Right kidney (tissue), 9 donors: ENCODE measurements at places on chromosomes 7 and 10.

DNA sequence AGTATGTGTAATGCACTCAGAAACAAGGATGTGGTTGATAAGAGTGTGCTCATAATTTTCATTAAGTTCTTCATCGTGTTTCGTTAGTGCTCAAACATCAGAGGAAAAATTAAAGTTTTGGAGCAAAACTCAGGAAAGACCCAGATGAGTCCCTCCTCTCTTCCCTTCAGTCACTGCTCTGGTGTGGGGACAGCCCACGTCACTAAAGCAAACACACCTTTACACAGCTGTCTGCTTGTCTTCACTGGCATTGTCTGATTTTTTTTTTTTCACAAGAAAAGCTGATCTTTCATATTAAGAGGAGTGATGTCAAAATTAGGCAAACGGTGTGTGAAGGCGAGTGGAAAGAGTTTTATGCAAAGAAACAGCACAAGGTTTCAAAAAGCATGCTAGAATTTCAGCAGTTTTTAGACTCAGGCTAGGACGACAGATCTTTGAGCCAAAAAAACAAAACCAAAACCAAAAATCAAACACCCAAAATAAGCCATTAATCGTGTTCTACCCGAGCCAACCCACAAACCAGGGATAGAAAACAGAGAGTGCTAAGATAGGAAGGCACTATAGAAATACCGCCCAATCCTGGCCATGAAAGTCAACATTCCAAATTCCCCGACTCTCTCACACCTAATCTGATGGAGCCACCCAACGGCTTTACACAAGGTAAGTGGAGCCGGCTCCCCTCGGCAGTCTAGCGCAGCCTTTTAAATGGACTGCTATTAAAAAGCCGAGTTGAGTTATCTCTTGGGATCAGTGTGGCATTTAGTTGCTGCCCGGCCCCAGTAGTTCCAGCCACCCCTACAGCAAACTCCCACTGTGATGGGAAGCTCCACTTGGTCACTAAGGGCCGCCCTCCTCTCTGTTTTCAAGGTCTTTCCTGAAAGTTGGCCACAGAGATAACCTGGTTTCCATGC lies 27.9 kb upstream of the GATA3 start:
- no peak for DNase-seq

DNA sequence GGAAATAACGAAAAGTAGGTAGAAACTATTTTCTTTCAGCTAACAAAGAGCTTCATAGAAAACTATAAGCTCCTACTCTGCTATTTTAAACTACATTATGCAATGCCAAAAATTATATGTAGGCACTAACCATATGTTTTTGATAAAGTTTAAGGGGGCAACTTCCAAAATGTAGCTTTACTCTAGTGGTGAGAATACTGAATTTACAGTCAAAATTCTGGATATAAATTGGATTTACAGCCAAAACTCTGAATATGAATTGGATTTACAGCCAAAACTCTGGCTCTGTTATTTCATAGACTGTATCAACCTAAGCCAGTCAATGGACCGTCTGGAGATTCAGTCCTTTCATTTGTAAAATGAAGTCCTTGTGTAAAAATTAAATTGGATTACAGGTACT lies 86.8 kb upstream of the ANK3 start:
- DNase-seq = no peak

- DNase-seq = no peak
These were observed 42.1 kb downstream of the NEURL1 start for GRCh38 chr10:103535595-103535994.

DNA sequence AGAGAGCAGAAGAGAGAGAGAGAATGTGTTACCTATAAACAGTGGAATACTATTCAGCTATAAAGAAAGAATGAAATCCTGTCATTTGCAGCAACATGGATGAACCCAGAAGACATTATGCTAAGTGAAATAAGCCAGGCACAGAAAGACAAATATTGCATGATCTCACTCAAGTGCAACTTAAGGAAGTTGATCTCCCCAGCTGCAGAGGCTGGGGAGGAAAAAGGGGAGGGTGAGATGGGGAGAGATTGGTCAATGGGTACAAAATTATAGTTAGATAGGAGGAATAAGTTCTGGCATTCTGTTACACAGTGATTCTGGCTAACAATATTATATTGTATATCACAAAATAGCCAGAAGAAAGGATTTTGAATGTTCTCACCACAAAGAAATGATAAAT lies 11.2 kb upstream of the JAZF1 start:
- DNase-seq = no peak

- no peak for DNase-seq
These were observed 97.0 kb downstream of the CTTNBP2 start for GRCh38 chr7:117776224-117776623.

DNA sequence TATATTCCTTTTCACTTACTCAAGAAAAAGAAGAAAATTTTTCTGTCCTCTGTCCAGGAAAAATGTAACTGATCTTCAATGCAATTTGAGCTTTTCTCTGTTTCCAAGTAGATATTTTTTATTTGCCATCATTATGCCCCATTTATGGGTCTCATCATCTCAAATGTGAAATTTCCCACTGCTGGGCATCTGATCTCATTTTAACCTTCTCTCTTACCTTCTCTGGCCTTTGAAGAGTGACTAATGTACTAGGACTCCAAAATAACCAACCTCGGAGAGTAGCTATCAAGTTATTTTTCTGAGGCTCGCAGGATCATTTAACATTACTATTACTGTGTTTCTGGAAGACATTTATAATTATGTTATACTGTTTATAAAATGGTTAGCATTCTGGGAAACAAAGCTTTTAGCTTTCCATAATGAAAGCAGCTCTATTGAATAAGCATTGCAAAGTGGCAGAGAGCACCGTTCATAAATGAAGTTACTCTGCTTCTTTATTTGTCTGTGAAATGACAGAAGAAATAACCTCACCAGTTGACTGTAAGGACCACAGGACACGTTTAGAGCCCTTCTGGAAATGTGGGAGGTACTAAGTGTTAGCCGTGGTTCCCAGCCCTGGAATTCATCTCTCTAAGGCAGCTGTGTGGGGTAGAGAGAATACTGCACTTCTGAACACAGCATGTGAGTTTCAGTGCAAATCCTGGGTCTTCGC lies 33.3 kb upstream of the NMT2 start:
- no peak for DNase-seq

- peak; percentile 57 for DNase-seq
These were observed 83.7 kb downstream of the SLC16A9 start for GRCh38 chr10:59625721-59626522.

DNA sequence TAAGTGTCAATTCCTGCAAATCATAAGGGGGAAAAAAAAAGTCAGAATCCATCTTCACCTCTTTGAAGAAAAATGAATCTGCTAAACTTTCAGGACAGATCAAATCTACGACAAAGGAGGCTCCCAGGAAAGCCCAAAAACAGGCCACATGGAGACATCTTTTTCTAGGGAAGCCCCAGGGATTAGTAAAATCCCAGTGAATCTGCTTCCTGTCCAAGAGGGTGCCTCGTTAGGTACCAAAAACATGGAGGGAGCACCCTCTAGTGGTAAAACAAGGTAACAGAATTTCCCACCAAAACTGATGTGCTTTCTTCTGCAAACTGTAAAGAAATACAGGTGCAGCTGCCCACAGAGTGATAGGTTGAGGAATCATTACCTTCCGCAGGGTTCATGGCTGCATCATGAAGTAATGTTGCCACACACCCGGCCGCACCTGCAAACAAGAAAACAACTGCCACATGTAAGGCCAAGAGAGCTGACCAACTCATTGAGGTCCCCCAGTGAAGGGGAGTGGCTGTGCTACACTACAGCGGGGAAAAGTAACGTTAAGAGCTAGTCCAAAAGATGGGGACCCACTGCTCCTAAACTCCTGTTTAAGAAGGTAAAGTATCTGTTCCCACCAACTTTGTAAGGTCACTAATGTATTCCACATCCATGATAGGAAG lies 7.9 kb downstream of the SLC25A28 start:
- no peak for DNase-seq

- no peak for DNase-seq
These were observed 71.2 kb downstream of the WNT2 start for GRCh38 chr7:117251687-117252086.

DNA sequence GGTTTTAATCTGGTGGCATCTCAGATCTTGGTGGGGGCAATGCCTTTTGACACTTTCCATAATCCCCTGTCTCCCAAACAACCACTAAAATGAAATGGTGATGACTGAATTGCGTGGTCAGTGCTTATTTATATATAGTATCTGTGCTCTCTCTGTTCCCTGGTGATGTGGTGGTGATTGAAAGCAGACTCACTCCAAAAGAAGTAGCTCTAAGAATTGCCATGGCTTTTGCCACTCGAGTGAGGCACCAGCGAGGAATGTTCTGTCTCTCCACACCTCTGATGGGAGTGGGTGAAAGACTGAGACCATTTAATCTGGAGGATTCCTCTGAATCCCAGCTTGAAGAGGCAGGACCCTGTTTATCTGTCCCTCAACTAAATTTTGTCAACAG lies 2.8 kb downstream of the DUSP5 start:
- no peak for DNase-seq

GRCh38 chr7:144019457-144019856 lies 19.3 kb downstream of the OR6B1 start:
- no peak for DNase-seq

DNA sequence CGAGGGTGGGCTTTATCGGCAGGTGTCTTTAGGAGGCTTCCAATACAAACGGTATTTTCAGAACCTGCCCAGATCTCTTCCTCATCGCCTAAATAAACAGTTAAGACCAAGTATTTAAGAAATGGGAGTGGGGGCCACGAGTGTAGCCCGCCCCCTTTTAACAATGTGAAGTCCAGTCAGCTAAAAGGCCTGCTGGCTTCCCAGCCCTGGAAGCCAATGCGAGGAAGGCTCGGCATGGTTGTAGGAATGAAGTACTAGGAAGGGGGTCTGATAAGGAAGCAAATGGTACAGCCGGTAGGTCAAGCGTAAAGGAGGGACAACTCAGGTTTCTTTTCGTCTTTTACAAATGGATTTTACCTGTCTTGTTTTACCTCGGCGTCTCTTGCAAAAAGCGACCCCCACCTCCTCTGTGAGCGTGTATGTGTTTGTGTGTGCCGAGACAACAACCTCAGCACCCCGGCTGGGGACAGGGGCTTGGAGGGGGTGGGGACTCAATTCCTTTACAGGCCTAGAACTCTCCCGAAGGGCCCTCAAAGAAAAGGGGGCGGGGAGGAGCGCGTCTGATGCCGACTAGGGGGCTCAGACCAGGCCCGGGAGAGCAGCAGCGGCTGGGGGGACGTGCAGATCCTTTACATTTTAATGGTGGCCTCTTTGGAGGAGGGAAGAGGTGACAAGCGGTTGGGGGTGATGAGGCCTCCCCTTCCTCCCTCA lies 147.6 kb downstream of the GPR85 start:
- DNase-seq = no peak

DNA sequence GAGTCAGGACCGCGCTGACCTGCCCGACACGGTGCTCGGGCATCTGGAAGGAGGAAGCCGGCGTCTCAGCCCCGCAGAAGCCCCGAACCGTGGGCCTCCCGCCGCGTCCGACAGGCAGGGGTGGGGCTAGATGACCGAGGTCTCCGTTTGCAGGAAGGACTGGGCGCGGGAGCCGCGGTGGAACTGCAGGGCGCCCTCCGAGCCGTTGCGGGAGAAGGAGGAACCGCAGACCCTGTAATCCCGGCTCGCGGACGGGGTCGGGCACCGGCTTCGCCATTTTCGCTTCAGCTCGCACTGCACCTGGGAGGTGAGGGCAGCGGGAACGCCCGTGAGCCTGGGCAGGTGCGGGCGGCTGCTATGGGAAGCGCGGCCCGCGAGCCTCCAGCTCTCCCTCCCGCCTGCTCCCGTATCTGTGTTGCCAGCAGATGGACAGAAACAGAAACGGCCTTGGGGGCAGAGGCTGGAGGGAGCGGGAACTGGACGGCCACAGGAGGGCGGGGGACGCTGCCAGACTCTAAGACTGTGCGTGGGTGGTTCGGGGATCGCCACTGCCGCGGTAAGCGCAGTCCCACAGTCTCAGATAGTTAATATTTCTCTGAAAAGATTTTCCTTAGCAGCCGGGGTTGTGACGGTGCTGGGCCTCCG lies 114.1 kb downstream of the VIPR2 start:
- DNase-seq = peak; percentile 86

DNA sequence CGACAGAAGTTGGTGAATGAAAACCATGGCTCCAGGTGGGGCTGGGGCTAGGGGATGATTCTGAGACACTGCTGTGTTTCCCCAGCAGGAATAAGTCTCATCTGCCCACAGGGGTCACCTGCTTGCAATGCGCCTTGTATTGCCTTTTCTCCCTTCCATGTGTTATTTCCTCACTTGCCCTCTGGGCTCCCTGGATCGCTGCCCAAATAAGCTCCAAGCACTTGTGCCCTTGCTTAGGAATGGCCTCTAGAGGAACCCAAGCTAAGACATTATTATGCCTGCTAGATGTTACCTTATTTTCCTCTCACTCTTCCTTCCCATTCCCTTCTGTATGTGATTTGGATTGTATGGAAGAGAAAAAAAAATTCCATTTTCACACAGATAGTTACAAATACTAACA lies 24.8 kb upstream of the PLPP4 start:
- no peak for DNase-seq

- no peak for DNase-seq
These were observed 91.2 kb upstream of the OIT3 start for GRCh38 chr10:72802332-72802731.

DNA sequence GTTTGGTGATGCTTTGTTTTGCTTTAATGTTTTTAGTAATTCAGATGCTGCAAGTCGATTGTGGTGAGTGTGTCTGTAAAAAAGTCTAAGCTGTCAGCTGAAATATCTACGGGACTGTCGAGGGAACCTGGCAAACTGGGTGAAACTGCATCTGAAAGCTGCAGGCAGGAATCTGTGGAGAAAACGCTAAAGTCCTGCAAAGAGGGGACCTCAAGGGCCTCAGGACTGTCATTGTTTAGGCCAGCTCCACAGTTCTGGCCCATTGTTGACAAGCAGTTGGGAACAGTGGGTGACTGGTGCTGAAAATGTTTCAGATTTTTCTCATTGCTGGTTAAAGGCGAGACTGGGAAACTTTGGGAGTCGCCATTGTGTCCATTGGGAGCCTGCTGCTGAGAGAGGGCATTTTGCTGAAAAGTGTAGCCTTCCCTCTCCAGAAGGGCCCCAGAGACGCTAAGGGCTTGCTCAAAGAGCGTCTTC lies 1.8 kb downstream of the HOXA2 start:
- DNase-seq = no peak

GRCh38 chr10:31262672-31263071 lies 56.3 kb upstream of the ZEB1 start:
- DNase-seq = no peak

GRCh38 chr7:151890355-151891004 lies 13.6 kb upstream of the PRKAG2 start:
- DNase-seq = no peak

GRCh38 chr7:108515630-108516029 lies 10.3 kb downstream of the PNPLA8 start:
- no peak for DNase-seq

DNA sequence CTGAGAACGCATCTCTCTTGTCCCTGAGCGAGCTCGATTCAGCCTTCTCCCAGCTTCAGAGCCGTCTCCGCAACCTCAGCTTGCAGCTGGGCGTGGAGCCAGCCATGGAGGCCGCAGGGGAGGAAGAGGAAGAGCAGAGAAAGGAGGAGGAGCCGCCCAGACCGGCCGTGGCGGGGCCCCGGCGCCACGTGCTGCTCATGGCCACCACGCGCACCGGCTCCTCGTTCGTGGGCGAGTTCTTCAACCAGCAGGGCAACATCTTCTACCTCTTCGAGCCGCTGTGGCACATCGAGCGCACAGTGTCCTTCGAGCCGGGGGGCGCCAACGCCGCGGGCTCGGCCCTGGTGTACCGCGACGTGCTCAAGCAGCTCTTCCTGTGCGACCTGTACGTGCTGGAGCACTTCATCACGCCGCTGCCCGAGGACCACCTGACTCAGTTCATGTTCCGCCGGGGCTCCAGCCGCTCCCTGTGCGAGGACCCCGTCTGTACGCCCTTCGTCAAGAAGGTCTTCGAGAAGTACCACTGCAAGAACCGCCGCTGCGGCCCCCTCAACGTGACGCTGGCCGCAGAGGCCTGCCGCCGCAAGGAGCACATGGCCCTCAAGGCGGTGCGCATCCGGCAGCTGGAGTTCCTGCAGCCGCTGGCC lies 43.2 kb downstream of the CHST3 start:
- no peak for DNase-seq
